DMS153 (cell line): ENCODE measurements at places on chromosomes 1 and 21.

- DNase-seq: no peak
Measured at GRCh38 chr1:208686592-208686991, 442.4 kb upstream of the PLXNA2 start.

- DNase-seq: no peak
Measured at GRCh38 chr1:225881081-225881958, 860 bp downstream of the TMEM63A start.

- no peak for DNase-seq
Measured at GRCh38 chr1:109501644-109502363, 7.7 kb downstream of the AMIGO1 start.

- peak; percentile 88 for DNase-seq
Measured at GRCh38 chr1:173868266-173869020, at the start of gene ZBTB37. ZBTB37 (plus strand) TSS chr1:173868380; CDS start chr1:173870226, 1,846 bp downstream.

DNA sequence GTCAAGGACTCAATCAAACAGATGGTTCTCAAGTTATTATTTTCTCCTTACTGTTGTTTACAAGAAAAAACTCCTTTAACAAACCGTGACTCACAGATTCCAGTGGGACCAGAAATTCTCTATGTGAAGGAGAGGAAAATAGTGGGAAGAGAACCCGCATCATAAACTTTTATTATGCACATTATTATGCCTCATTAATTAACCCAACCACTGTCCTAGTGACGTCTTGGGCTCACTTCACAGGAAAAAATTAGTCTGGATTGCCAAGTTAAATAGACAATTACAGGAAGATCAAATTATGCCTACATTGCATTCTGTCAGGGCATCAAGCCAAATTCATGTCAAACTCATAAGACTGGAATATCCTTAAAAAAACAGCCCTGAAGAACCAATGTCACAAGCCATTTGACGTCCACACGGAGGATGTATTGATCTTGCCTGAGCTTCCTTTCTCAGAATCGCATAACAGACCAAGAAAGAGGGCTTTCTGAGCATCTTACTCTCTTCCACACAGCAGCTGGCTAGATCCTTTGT lies 347.8 kb downstream of the DUSP10 start:
- peak; percentile 60 for DNase-seq
